Body of pancreas (tissue), 4 donors: ENCODE measurements at places on chromosomes 11 and 22.

GRCh38 chr11:10407749-10408685 is 47.0 kb upstream of the AMPD3 start:
- no peak for DNase-seq

DNA sequence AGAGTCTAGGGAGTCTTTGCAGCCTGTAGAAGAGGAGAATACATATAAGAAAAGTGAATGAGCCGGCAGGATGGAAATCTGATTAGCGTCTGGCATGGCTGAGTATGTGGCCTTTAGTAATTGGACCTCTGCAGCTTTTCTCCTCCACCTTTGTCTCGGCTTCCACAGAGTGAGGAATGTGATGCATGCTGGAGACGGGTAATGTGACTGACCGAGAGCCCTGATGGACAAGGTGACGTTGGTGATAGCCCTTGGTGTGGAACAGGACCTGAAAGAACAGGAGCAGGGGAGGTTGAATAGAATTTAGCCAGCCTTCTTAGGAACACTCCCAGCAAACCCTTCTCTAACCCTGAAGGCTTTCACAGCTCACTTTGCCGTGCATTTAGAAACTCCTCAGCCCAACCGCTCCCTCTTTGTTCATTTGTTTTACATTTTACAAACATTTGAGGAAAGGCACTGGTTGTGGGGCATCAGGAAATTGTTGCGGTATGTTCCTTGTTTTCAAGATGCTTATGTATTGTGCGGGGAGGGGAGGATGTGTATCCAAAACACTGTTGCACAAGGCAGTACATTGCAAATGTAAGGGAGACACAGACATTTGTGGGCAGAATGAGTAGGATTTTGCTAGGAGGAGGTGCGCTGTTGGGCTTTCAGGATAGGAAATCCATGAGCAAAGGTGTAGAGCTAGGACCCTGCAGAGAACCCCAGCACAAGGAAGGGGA is 6.9 kb downstream of the GTPBP1 start:
- DNase-seq: no peak

GRCh38 chr11:2991452-2992233 is 486 bp downstream of the NAP1L4 start:
- DNase-seq: no peak

- no peak for DNase-seq
These were observed 35.8 kb downstream of the TNKS1BP1 start for GRCh38 chr11:57288771-57289579.

DNA sequence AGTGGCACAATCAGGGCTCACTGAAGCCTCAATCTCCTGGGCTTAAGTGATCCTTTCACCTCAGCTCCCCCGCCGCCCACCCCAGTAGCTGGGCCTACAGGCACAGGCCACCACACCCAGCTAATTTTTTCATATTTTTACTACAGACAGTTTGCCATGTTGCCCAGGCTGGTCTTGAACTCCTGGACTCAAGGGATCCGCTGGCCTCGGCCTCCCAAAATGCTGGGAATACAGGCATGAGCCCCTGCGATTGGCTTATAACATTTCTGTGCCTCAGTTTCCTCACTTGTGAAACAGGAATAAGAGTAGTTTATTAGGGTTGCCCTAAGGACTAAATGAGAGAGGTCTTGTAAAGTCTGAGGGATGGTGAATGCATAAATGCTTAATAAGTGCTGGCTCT is 1.2 kb downstream of the VSTM5 start:
- DNase-seq: no peak

GRCh38 chr11:62676698-62677097 is 2.2 kb downstream of the UBXN1 start:
- DNase-seq: no peak

DNA sequence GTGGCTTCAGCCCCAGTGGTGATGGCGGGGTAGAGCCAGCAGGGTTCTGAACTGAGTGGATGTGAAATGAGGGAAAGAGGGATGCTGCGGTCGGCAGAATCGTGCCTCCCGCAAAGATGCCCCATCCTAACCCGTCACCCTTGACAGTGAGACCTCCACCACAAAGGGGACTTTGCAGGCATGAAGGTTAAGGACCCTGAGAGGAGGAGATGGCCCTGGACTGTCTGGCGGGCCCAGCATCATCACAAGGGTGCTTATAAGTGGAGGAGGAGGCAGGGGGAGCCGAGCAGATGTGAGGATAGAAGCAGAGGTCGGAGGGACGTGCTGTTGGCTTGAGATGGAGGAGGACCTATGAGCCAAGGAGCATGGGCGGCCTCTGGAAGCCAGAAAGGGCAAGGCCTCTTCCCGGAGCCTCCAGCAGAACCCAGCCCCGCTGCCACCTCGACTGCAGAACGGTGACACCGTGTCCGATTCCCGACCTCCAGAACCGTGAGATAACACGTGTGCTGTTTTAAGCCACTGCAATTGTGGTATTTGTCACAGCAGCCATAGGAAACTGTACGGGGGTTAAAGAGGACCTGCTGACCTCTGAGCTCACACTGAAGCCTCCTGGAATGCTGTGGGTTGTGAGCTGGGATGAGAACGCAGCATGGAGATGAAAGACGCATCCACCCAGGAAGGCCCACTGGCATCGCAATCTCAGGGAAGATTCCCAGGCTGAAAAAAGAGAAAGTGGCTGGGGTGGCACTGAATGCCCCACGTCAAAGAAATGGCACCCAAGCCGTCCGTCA is 10.9 kb downstream of the LINC01488 start:
- DNase-seq: no peak

- DNase-seq: peak; percentile 38
These were observed 2.8 kb downstream of the PDGFB start for GRCh38 chr22:39241794-39242594.

- DNase-seq: no peak
These were observed 18.9 kb upstream of the SUSD2 start for GRCh38 chr22:24162436-24162835.

GRCh38 chr11:87573708-87574107 is 536.0 kb downstream of the TMEM135 start:
- DNase-seq: no peak

GRCh38 chr22:50525104-50525857 is at the start of gene SCO2:
Gene SCO2 (minus strand): TSS chr22:50525598. CDS start chr22:50524411, 1,187 bp downstream.
- DNase-seq: peak; percentile 97

DNA sequence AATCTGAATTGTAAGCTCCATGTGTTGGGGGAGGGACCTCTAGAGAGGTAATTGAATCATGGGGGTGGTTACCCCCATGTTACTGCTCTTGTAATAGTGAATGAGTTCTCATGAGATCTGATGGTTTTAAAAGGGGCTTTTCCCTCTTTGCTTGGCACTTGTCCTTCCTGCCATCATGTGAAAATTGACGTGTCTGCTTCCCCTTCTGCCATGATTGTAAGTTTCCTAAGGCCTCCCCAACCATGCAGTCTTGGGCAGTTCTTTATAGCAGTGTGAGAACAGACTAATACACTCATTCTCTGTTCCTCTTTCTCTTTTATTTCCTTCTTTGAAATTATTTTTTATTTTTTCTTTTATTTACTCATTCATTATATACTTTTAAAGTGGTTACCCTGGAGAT is 239.4 kb downstream of the CSNK2A3 start:
- DNase-seq: no peak

DNA sequence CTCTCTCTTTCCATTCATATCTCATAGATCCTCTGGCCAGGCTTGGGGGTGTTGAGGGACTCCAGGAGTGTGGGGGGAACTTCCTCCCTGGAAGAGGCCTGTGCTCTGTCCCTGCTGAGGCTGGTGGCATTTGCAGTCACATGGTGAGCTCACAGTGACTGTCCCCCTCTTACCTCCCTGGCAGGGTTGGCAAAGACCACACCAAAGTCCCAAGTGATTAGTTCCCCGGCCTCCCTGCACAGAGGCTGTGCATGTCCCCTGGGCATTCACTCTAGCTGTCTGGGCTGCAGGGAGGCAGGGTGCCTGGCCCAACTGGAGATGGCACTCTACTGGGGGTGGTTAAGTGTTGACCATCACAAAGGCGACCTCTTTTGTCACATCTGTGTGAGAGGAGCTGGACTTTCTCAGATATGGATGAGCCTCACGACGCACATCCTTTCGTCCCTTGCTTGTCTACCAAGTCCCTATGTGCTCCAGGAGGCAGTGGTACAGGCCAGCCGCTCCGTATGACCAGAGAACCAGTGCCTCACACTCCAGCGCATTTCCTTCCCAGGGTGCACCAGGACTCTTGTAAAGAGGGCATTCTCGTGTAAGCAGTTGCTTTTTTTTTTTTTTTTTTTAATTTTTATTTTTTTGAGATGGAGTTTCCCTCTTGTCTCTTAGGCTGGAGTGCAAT is 8.8 kb downstream of the TANGO2 start:
- DNase-seq: no peak

DNA sequence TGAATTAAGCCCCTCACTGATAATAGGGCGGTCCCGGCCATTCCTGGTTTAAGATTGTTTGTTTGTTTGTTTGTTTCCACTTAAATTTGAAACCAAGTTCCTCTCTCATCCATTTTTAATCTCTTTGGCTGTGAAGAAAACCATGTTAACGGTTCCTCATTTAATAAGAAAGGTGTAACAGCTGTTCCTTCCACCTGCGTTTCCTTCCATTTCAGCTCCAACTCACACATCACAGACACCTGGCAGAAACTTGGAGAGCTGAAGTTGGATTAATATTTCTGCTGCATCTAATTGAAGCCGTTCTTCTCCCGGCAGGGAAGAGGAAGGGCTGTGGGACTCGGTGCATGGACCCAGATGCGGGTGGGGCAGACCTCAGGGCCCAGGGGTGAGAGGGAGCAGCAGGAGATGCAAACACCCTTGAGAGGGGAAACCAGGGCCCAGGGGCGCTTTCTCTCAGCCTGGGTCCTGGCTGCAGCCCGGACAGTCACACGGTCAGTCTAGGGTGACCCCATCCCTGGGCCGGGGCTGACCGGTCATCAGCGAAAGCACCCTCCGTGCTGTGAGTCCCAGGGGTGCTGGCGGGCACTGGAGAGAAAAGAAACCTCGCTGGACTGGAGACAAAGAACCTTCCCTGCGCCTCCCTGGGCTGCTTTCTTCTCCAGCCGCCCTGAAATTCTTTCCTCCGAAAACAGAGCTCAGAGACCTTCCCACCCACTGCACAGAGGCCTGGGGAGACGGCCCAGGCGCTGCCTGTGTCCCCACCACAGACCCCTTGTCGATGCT is 242.0 kb downstream of the BRD1 start:
- DNase-seq: no peak

DNA sequence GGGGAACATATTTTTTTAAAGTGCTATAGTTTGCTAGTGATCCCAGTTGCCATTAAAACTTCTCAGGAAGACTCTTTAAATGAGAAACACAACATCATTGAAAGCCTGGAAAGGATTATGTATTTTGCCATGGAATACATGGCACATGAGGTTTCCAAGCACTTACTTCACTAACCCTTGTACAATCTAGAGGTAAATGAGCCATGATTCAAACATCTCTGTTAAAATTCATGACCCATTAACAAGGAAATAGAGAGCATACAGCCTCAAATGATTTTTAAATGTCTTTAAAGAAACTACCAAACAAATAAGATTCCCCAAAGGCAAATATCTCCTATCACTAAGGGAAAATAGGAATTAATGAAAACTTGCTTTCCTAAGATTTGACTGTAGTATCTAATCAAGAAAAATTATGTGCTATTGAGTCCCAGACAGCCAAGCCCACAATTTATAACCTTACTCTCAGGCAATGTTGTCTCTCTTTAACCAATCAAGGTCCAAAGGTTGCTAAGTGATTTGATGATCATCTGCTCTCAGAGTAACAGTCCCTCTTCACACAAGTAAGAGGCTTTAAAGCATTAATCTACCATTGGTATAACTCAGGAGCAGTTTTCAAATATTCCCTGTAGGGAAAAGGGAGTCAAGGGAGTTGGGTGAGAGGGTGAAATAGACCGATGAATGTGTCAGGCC is 92.0 kb upstream of the DDI1 start:
- no peak for DNase-seq

- no peak for DNase-seq
These were observed 58.3 kb downstream of the MRTFA start for GRCh38 chr22:40578171-40578570.

- DNase-seq: no peak
These were observed 4.8 kb upstream of the RPS6KB2 start for GRCh38 chr11:67423466-67423865.

GRCh38 chr22:42621505-42622002 is 6.9 kb upstream of the POLDIP3 start:
- peak; percentile 69 for DNase-seq

- no peak for DNase-seq
These were observed 85.5 kb upstream of the PGR start for GRCh38 chr11:101215069-101215468.
